NCI-H446 treated with DMSO at 0.1 percent for 48 hours (cell line): ENCODE measurements at places on chromosomes 7 and 10.
A peak's percentile ranks its signal among the peaks of the same experiment; 100 is the strongest.

- DNase-seq, result no peak
Measured at GRCh38 chr7:7176406-7177043, 5.8 kb upstream of the C1GALT1 start.

GRCh38 chr7:15686295-15686956 is at the start of gene MEOX2:
Gene MEOX2, minus strand, starts transcription at chr7:15686683. Its CDS starts 281 bp downstream, at chr7:15686402.
- no peak for DNase-seq

DNA sequence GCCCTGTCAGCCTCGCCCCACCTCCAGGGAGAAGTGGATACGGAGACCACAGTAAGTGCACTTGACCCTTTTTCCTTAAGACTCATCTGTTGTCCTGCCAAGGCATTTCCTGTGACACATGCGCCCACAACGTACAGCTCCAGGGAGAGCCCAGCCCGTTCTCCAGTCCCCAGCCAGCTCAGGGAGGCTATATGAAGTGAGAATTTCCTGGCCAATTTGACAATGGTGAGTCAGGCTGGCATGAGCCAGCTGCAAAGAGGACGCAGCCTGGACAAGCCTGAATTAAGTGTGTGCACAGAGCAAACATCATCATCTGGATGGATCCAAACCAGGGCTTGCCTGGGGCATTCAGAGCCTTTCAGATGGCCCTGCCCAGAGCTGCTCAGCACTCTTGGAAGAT is 244.8 kb downstream of the KCNMA1 start:
- peak; percentile 66 for DNase-seq

- DNase-seq, result no peak
Measured at GRCh38 chr10:33764694-33765185, 430.3 kb upstream of the NRP1 start.

DNA sequence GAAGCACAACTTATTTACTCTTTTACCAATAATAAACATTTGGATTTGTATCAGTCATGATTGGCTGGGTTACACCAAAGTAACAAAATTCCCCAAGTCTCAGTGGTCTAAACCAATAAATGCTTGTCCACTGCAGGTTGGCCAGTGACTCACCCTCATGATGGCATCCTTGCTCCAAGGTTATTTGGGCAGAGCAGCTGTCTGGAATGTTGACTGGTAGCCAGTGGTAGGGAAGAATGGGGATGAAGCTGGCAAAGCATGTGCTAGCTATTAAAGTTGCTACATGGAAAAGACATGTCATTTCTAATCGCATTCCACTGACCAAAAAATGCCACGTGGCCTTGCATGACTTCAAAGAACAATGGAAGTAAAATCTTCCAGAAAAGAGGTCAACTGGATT is 1168.7 kb upstream of the CELF2 start:
- DNase-seq, result no peak

DNA sequence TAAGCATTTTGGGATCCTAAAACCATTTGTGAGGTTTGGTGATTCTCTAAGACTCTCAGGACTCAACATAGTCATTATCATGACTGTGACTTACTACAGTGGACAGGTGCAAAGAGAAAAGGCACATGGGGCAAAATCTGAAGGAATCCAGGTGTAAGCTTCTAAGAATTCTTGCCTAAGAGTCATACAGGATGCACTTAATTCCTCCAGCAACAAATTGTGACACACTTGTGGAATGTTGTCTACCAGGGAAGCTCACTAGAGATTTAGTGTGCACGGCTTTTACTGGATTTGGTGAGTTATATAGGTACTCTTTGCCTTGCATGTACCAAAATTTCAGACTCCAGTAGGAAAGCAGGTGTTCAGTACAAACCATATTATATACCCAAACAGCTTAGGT is 47.9 kb downstream of the WAC start:
- DNase-seq, result no peak

DNA sequence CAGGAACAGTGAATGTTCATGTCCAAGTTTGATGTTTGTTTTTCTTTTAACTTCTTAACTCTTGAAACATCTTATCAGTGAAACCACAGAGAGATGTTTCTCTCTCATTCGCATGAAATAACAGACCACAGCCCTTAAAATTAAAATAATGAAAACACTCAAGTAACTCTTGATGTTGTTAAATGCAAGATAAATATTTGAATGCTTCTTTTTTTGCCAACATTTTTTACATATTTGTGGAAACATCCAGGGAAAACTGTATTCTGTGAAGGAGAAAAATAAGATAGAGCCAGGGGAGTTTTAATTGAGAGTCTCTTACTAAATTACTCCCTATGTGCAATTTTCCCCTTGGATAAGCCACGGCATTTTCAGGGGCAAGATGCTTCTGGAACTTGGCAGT is 361.8 kb upstream of the MGMT start:
- DNase-seq, result no peak

GRCh38 chr7:85160223-85160622 is 26.6 kb downstream of the SEMA3D start:
- no peak for DNase-seq

DNA sequence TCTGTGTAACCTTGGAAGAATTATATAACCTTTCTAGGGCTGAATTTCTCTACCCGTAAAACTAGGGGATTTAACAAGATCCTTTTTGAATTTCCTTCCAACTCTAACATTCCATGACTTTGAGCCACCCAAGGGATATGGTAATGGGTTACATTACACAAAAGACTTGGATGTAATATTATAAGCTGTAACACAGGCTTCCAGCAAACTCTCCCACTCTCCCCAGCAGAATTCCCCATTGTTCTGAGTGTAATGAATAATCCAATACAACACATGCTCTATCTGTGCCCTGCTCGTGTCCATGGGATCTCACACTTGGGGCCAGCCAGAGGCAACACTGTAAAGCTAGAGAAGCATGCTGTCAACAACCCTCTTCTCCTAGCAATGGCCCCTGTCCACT is 790.6 kb upstream of the AUTS2 start:
- no peak for DNase-seq

DNA sequence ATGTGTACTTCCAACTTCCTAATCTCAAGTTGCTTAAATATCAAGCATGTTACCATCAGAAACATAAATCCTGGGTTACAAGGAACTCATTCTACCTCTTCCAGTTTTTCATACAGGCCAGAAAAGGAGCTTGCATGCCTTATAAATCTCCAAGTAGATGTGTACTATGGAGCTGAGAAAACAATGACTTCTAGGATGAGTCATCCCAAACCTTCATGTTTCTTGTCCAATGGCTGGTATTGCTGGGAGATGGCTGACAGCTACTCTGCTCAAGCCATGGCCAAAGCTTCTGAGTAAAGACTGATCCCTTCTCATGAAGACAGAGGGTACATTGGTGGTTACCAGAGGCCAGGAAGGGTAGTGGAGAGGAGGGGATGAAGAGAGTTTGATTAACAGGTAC is 8.6 kb downstream of the RAPGEF5 start:
- DNase-seq, result no peak

GRCh38 chr7:30618080-30618676 is 23.5 kb downstream of the GARS1 start:
- no peak for DNase-seq

- no peak for DNase-seq
Measured at GRCh38 chr10:59654007-59654406, 55.6 kb downstream of the SLC16A9 start.

DNA sequence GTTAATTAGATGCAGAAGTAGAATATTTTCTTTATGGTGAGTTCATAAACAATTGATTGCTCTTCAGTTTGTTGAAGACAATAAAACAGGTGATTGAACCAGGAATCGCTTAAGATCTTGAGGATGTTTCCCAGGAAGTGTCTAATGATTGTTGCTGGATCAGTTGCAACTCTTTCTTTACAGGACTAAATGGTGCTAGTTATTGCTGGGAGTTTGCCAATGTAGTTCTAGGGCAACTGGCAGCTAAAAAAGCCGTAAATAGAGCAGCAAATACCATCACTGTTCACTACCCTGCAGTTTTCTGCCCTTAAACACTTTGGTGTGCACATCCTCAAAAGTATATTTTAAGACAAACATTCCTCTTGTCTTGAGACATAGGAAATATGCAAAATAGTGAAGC is 119.2 kb upstream of the ANK3 start:
- DNase-seq, result no peak

DNA sequence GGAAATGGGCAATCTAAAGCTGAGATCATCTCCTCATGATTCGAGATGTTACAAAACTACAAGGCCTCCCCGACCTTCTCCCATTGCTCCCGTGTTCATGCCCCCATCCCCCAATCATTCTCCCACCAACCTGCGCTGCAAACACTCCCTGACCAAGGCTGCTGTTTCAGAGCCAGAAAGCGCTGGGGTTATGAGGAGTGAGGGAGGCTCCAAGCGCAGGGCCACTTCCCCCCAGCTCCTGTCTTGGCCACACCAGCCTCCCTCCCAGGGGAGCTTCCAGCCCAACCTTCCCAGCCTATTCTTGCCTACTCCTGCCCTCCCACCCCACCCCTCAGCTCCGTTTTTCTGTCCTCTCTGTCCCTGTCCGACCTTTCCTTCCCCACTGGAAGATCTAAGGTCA is 14.7 kb upstream of the NODAL start:
- DNase-seq, result no peak

- no peak for DNase-seq
Measured at GRCh38 chr10:50398823-50399222, 147.5 kb upstream of the ASAH2 start.

DNA sequence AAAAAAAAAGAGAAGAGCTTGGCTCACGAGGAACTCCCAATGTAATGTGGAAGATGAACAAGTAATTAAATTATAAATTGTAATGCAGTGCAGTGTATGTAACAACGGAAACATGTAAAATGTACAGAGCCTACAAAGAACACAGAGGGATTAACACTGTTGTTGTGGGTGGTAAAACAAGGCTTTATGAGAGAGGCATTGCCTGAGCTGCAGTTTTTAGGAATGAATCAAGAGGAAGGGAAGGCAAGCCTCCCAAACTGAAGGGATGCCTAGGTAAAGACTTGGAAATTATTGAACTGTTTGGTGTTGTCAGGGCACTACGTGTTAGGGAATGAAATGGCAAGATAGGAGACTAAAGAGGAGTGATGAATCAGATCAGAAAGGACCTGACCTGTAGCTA is 213.7 kb downstream of the HTR7 start:
- no peak for DNase-seq

DNA sequence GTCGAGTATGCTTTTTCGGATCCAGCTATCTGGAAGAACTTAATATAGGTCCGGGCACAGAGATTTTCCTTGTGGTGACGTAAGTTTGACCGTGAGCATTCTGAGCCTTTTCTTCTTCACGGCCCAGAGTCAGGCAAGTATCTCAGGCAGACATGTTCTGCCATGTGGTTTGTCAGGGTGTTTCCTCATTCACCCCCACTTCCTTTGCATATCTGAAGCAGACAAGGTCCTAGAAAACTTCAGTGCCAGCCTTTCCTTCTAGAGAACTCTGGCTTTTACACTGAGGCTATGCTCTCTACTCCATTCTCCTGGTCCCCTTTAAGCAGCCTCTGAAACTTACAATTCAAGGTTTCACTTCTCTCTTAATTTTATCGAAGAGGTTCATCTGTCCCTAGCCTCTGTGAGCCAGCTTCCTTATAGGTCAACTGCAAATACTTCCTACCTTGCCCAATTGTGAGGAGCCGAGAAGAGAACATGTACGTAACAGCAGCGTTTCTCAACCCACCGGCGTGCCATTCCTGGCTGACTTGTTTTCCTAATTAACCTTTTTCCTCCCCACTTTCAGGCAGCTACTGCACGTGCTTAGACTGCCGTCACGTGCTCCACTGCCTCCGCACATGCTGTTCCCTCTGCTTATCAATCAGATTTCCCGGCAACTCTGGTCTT is 47.3 kb downstream of the CDCA7L start:
- DNase-seq, result no peak

- DNase-seq, result no peak
Measured at GRCh38 chr7:11182736-11183135, 209.1 kb downstream of the PHF14 start.

- DNase-seq, result no peak
Measured at GRCh38 chr7:88169717-88170320, 50.0 kb downstream of the SRI start.

GRCh38 chr7:28052933-28053332 is 127.7 kb downstream of the JAZF1 start:
- DNase-seq, result no peak

DNA sequence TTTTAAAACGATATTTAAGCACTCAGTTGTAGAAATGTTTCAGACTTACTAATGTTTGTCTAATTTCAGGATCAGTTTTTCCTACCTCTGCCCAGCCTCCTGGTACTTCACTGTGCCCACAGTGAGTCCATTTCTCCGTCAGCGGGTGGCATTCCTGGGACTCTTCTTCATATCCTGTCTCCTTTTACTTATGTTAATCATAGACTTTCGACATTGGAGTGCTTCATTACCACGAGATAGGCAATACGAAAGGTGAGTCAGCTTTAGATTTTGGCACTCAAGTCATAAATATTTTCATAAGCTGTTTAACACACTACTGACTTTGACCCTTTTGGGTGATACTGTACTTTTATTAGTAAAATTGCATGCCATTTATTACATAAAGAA is 2.1 kb downstream of the ENTPD7 start:
- no peak for DNase-seq

GRCh38 chr7:47453093-47454061 is 128.5 kb downstream of the TNS3 start:
- no peak for DNase-seq

GRCh38 chr7:87361320-87361719 is 15.9 kb downstream of the CROT start:
- no peak for DNase-seq

GRCh38 chr10:49407151-49407550 is 11.3 kb upstream of the DRGX start:
- no peak for DNase-seq

- DNase-seq, result no peak
Measured at GRCh38 chr10:123858077-123858681, 33.4 kb downstream of the CPXM2 start.

DNA sequence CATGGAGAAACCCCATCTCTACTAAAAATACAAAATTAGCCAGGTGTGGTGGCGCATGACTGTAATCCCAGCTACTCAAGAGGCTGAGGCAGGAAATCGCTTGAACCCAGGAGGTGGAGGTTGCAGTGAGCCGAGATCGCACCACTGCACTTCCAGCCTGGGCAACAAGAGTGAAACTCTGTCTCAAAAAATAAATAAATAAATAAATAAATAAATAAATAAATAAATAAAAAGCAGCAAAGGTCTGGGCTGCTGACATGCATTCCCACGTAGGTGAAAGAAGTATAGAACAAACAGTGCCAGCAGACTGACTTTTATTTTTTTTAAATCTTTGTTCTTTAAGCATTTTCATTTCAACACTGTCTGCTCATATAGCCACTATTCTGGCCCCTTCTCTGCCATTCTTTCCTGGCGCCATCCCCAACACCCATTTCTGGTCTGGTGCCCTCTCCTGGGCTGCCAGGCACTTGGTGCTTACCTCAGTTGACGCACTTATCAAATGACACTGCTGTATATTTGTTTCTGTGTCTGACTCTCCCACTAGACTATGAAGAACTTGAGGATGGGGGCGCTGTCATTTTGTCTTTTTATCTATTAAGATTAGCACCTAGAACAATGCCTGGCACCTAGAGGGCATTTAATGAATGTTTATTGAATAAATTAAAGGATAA is 15.6 kb downstream of the FAM107B start:
- no peak for DNase-seq

DNA sequence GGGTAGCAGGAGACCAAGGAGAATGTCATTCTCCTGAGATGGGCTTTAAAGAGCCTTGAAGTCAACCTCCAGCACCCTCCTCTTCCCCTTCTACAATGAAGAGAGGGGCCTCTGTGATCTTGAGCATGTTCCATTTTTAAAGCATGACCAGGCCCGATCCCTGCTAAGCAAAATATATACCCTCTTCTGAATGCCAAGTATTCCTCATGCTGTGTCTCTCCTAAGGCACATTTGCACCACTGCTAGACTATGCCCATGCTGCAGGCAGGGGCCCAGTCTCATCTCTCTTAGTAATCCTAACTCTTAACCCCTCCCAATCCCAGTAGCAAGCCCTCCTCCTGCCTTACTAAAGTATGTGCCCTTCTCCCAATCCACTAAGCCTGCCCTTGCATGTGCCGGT is 18.4 kb downstream of the SORBS1 start:
- no peak for DNase-seq
